Neural crest cell (in vitro differentiated cells): ENCODE measurements at places on chromosomes 11 and 22. TPM values are rescaled to one million over a fixed set of nuclear protein-coding genes. Genes with fewer than 3 reads are reported as not detected.

GRCh38 chr11:122778148-122778547 lies 60.2 kb upstream of the CRTAM start:
- no peak for DNase-seq
- no peak overlapping the region for H3K27ac ChIP-seq
- no peak overlapping the region for H3K4me3 ChIP-seq
- no peaks in the 10 kb centered on the region for H3K36me3 ChIP-seq

The TOMM22 gene
- total RNA-seq, result 105 and 107 TPM in 2 replicates

DNA sequence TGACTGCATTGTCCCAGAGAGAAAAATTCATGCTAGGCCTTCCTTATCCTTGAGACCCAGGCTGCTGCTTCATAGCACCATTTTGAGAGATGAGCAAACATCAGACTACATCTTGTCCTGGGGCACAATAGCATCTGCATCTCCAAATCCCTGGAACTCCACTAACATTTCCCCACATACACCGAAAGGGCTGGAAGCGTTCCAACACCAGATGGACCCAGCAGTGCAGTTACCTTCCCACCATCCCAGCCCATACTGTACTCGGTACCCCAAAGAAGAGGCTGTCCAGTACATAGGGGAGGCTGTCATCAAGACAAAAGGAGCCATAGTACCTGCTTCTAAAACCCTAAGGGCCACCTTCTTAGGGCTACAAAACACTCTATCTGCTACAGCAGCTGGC lies 547.2 kb upstream of the CHORDC1 start:
- DNase-seq, result no peak
- no peaks in the 10 kb centered on the region for H3K36me3 ChIP-seq
- H3K4me3 ChIP-seq, result no peak overlapping the region
- H3K27me3 ChIP-seq, result no peaks in the 10 kb centered on the region
- no peaks in the 10 kb centered on the region for H3K4me1 ChIP-seq

GRCh38 chr11:113242767-113243397 lies 71.5 kb upstream of the TTC12 start:
- H3K4me1 ChIP-seq, result peaks cover 29% of the 10 kb centered on the region
- no peaks in the 10 kb centered on the region for H3K27me3 ChIP-seq
- H3K36me3 ChIP-seq, result peaks cover 13% of the 10 kb centered on the region
- no peak for DNase-seq
- no peak overlapping the region for H3K4me3 ChIP-seq

GRCh38 chr11:8870411-8871170 lies 40.4 kb upstream of the AKIP1 start:
- no peaks in the 10 kb centered on the region for H3K36me3 ChIP-seq
- DNase-seq, result peak; percentile 59
- peak overlapping the region; percentile 97 for H3K4me3 ChIP-seq
- peaks cover 39% of the 10 kb centered on the region for H3K4me1 ChIP-seq
- no peaks in the 10 kb centered on the region for H3K27me3 ChIP-seq

The ACTN3 gene
- total RNA-seq, result 0.16 and 0.35 TPM in 2 replicates

GRCh38 chr11:102581066-102581465 lies 44.1 kb downstream of the MMP20 start:
- H3K4me3 ChIP-seq, result no peak overlapping the region
- no peaks in the 10 kb centered on the region for H3K4me1 ChIP-seq
- no peak for DNase-seq
- no peaks in the 10 kb centered on the region for H3K36me3 ChIP-seq
- no peak overlapping the region for H3K27ac ChIP-seq

DNA sequence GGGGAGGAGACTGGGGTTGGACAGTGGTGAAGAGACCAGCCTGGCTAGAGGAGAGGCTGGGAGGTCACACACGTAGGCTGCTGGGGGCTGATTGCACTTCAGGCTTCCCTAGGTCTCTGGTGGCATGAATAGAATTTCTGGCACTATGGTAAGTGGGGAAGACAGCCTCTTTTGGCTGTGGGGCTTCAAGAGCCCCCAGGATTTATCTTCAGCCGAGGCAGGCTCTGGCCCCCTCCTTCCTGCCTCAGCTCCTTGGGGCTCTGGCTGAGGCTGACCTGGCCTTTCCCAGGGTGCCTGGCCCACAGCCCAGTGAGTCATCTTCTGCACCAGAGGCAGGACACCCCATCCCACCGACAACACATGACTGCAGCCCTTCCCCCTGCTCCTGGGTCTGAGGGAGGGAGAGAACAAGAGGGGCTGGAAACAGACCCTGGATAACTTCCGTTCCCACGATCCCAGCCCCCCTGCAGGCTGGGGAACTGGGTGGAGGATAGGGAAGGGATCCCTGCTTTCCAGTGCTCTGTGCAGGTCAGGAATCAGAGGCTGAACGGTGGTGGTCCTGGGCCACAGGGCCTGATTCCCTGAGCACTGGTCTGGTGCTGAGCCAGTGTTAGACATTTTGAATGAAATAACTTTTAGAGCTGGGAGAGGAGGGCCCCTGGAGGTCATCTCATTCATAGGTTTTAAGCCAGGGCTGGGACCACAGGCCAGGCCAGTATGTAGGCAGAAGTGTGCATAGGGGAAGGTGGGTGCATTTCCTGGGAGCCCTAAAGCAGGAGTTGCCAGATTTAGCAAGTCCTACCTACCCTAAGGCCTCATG lies 26.5 kb downstream of the ARHGEF17 start:
- peak overlapping the region; percentile 96 for H3K27ac ChIP-seq
- no peaks in the 10 kb centered on the region for H3K27me3 ChIP-seq
- H3K4me3 ChIP-seq, result peak overlapping the region; percentile 70
- no peak for DNase-seq

- peaks cover 32% of the 10 kb centered on the region for H3K36me3 ChIP-seq
- H3K27ac ChIP-seq, result no peak overlapping the region
- DNase-seq, result no peak
- no peaks in the 10 kb centered on the region for H3K27me3 ChIP-seq
- no peak overlapping the region for H3K4me3 ChIP-seq
Observed at GRCh38 chr11:125105926-125106325, 5.5 kb downstream of the TMEM218 start.
